ENCODE measurements at places on chromosomes 11 and 22.

DNA sequence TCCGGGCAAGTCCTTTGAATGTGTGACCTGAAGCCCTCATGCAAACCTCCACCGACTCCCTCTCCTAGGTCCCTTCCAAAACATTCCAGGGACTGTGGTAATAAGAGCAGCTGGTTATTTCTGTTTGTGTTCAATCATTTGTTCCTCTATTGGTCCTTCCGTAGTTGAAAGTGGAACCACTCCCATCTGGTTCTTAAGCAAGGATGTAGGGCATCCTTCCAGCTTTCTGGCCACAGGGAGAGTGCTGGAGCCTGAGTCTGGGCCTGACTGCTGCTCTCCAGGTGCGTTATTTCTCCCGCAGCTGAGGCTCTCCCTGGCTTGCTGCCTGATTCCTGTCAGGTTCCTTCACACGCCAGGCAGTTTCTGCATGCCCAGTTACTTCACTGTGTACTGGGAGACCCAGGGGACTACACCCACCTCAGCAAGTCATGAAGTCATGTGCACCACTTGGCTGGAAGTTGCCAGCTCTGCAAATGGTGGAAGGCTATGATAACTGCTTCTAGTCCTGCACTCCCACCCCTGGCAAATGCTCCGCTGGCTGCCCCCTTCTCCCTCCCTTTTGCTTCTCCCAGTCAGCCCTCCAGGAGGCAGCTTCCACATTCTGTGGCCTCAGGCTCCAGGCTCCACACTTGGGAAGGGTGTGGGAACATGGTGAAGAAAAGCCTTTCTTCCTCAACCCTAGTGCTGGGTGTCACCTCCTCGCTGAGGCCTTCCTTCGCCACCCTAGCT is 4.0 kb upstream of the ALX4 start:
- DNase-seq = no peak

DNA sequence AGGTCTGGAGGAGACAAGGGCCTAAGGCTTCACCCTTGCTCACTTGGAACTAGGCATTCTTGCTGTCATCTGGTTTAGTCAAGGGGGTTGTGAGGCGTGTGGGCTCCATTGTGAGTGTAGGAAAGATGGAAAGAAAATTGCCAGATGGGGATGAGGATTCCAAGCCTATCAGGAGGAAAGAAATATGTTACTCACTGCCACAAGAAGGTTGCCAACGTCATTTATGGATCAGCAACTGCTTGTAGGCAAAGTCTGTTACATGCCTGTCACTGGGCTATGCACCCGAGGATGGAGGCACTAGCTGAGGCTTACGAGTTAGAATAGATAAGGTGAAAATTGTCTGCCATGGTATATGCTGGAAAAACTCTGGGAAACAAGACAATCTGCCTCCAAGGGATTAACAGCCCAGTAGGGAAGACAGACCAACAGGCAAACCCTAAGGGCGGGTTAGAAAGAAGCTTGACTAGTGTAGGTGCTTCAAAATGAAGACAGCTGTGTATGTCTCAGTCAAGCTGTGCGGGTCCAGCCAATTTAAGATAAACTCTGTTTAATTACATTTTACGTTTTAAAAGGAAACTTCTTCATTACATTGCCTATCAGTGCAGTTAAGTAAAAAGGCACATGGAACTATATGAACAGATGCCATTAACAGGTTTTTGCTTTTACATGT is 47.4 kb downstream of the SNX19 start:
- DNase-seq = no peak

DNA sequence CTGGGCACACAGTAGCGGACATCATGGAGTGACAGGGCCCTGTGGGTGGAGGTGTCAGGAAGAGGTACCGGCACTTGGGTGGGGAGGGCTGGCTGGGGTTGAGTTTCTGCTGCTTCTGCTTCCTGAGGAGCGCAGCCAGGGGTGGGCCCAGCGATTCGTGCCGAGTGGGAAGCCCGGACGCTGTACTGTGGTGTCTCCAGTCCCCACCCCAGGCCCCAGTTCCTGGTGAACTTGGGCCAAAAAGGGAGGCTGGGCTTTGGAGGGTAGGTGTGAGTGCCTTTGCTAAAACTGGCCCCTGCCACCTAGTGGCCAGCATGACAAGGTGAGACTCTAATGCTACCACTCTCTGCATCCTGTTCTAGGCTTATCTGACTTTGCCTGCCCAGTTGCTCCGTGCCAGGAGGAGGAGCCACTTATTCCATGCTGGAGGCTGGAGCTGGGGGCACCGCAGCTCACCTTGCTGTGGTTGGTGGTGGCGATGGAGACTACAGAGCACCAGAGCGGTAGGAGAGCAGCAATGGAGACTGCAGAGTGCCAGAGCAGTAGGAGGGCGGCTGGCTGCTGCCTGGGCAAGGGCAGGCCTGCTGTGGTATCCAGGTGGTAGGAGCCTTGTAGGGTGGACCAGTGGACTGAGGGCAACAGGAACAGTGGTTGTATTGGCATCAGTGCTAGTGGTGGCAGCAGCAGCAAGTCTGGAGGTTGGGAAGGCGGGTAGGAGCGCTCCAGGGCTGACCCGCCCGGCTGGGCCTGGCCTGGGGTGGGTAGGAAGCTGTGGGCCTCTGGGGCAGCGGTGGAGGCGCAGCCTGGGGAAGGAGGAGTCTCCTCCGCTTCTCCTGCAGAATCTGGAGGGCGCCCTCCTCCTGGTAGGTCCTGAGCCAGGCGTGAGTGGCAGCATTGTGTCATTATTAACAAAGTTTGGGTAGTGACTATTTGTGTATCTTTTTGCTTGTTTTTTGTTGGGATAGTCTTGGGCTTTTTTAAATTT is 2.2 kb upstream of the RFPL2 start:
- peak; percentile 49 for DNase-seq

- peak; percentile 85 for DNase-seq
Measured at GRCh38 chr22:45235101-45235777, 5.5 kb downstream of the KIAA0930 start.

GRCh38 chr11:76598426-76598839 is 72.1 kb downstream of the LRRC32 start:
- DNase-seq = peak; percentile 29

- no peak for DNase-seq
Measured at GRCh38 chr11:32219320-32219719, 128.4 kb downstream of the RCN1 start.
